ENCODE measurements at places on chromosomes 12 and 14.

GRCh38 chr12:124321040-124321481 is 26.2 kb downstream of the RFLNA start:
- DNase-seq: peak; percentile 78

- DNase-seq: peak; percentile 63
These were observed 2.7 kb upstream of the FAM222A start for GRCh38 chr12:109710747-109711595.

GRCh38 chr12:101923045-101923718 is 45.8 kb downstream of the DRAM1 start:
- no peak for DNase-seq

- peak; percentile 57 for DNase-seq
These were observed 5.3 kb downstream of the ASB2 start for GRCh38 chr14:93970965-93971634.

- DNase-seq: no peak
These were observed 143.0 kb downstream of the EMP1 start for GRCh38 chr12:13339538-13339937.

DNA sequence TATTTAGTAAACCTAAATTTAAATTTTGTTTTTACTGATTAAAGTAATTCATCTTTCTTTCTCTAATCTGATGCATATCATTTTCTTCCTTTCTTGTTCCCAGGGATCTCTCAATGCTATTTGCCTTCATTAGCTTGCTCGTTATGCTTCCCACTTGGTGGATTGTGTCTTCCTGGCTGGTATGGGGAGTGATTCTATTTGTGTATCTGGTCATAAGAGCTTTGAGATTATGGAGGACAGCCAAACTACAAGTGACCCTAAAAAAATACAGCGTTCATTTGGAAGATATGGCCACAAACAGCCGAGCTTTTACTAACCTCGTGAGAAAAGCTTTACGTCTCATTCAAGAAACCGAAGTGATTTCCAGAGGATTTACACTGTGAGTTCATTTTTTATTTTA is 48.6 kb downstream of the VEZT start:
- no peak for DNase-seq

GRCh38 chr12:72063073-72063472 is 124.4 kb downstream of the TPH2 start:
- no peak for DNase-seq

GRCh38 chr12:110741341-110742095 is 1.2 kb downstream of the PPP1CC start:
- DNase-seq: peak; percentile 61

GRCh38 chr14:76669770-76670169 is 91.5 kb upstream of the VASH1 start:
- DNase-seq: no peak

DNA sequence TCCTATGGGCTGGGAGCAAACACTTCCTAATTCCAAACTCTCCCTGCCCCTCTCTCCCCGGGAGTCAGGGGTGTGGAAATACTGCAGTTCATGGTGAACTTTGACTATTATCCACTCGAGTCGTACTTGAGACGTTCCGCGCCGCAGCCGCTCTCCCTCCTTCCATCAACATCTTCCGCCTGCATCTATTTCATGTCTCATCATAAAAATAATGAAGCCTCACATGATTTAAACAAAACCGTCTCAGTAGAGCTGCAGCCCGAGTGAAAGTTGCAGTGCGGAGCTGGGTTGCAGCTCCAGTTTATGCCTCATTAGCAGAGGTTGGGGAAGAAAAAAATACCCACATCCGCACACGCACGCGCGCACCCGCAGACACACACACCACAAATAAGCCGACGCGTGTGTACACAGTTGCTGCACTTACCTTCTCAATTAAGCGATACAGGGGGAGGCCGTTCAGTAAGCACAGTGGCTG is 283 bp downstream of the LMO3 start:
- peak; percentile 74 for DNase-seq
